ENCODE measurements at places on chromosomes 2 and 18.

DNA sequence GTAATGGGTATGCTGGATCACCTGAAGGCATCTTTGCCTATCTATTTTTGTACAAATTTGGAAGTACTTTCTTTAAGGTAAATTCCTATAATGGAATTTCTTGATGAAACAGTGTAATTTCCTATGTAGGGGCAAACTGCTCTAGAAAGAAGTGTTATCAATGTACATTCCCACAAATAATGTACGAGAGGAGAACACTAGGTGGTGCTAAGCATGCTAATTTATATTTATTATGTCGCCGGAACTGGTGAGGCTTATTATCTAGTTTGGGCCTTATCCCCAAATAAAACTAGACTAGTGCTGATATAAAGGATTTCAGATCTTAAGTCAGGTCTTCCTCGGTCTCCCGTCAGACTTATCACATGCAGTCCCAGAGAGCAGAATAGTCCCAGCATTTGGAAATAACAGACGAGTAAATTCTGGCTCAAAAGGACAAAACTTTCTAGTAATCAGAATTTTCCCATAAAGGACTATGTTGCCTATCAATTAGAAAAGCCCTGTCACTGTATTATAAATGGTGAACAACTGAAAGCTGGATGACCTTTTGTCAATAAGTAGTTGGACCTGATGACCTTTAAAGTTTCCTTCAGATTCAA lies 86.9 kb upstream of the RBBP8 start:
- DNase-seq = peak; percentile 19

GRCh38 chr2:131039535-131039907 lies 53.7 kb downstream of the FAM168B start:
- no peak for DNase-seq

DNA sequence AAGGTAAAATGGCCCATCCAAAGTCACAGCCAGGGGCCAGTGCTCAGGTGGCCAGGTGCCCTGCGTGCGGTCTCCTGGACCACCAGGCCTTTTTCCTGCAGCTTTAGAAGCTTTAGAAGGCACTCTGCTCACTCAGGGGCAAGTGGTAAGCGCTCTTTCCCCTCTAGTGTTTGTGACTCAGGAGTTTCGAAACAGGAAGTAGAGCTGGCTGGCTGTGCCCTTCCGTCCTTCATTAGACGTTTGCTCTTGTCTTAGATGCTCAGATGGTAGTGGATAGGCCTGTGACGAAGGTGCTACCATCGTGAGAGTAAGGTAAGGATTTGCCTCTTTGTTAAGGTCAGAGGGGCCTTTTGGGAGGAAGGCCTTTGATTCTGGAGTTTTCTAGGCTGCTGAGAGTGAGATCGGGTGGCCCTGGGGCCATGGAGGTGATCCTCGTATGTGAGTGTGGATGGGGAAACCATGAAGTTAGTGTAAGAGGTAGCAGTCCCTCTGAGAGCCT lies at the start of gene CASP8:
CASP8 (plus strand) TSS at position 235 of the 499 bp plus-strand sequence. CDS start 5,951 bp downstream, outside the sequence.
- DNase-seq = no peak

DNA sequence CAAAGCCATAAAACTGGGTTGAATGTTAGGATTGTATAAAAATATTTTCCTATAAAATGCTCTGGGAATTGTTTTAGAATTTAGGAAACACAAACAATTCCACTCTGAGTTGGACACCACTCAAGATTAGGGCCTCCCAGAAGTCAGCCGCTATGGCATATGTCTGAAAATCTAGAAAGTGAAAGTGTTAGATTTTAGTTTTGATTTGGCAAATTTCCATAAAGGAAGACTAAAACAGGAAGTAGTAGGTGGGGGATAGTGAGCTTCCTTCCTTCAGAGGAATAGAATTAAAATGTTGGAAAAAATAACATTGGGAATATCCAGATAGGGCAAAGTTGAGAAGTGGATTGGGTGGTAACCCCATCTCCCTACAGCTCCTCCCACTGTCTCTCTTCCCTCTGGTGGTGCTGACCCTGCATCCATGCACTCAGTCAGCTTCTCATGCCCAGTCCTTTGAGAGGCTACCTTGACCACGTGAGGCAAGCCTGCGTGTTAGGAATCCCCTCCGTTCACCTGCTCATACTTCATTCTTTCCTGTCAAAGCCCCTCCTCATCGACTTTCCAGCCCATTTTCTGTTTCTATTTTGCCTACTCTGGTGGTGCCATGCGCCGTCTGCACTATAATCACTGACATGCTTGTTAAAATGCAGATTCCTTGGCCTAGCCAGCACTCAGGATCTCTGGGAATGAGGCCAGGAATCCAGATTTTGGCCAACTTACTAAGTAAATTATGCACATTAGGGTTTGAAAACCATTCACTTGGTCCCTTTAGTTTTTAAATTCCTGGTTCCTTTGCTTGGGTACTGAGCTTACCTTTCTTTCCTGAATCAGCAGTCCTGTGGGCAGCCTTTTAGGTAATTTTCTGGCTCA lies 83.5 kb downstream of the POLE4 start:
- DNase-seq = no peak

- DNase-seq = no peak
These were observed 25.7 kb downstream of the MSH6 start for GRCh38 chr2:47808614-47809013.

GRCh38 chr2:53407363-53408080 lies 360.1 kb upstream of the CHAC2 start:
- no peak for DNase-seq

GRCh38 chr18:5893956-5894610 lies 1.2 kb downstream of the TMEM200C start:
- no peak for DNase-seq

DNA sequence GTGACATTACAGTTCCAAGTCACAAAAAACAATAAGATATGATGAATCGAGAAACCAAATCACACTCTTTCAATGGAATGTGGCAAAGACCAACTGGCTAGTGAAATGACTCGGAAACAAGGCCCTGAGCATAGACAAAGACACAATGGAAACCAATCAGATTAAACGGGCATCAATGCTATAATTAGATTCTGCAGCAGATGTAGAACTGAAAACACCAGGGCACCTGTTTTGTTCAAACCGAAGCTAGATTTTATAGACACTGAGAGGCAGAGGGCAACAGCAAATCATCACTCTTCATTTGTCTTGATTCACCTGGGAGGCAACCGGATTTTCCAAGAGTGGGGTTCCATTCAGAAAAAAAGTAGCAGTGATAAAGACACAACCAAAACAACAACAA lies 92.8 kb upstream of the BARD1 start:
- DNase-seq = peak; percentile 83

Measured in myocyte (in vitro differentiated cells).